ENCODE measurements at places on chromosomes 6 and 20. TPM values are rescaled to one million over a fixed set of nuclear protein-coding genes. Genes with fewer than 3 reads are reported as not detected.

Gene DPM1
- 21.1 TPM for total RNA-seq

Gene ARFGEF3
- 2.2 TPM for total RNA-seq

Gene EPB41L1
- 54.8 TPM for total RNA-seq

Gene CCHCR1
- 21.9 TPM for total RNA-seq

Gene SLC22A2
- not detected for total RNA-seq

Gene OR2J1
- total RNA-seq: not detected

Gene HLA-DRB1
- total RNA-seq: 25.5 TPM

Gene ZGPAT
- total RNA-seq: 30.4 TPM

Gene TFEB
- 37.8 TPM for total RNA-seq

Gene ARMH2
- not detected for total RNA-seq

Gene ID4
- total RNA-seq: 27.7 TPM

Gene PRSS16
- 1.2 TPM for total RNA-seq

Gene BNIP5
- total RNA-seq: not detected

Gene GPRC6A
- total RNA-seq: not detected

Gene TNNC2
- total RNA-seq: not detected

Gene RGL2
- total RNA-seq: 41.5 TPM

Gene MYT1
- total RNA-seq: not detected

Gene TMEM30A
- 52.1 TPM for total RNA-seq

Gene DNMT3B
- 1.2 TPM for total RNA-seq

Gene TTLL9
- total RNA-seq: not detected

Gene ZNF391
- total RNA-seq: 14.2 TPM

Gene OXT
- not detected for total RNA-seq

Gene HLA-DRB5
- total RNA-seq: 4.7 TPM

Gene NKAIN4
- not detected for total RNA-seq

Gene THEMIS
- 5.6 TPM for total RNA-seq

Gene SLC13A3
- 1.2 TPM for total RNA-seq

Gene CLIC5
- 3.4 TPM for total RNA-seq

Gene SLC22A16
- total RNA-seq: not detected

Gene LRRC73
- not detected for total RNA-seq

Gene MLN
- total RNA-seq: not detected

Gene SPATA25
- total RNA-seq: 7.1 TPM

Gene ZFAND3
- 31.2 TPM for total RNA-seq

Gene ZNF831
- total RNA-seq: 2.2 TPM

Gene CD40
- 24.6 TPM for total RNA-seq

Gene GCNT2
- total RNA-seq: 17.2 TPM

Gene PDYN
- not detected for total RNA-seq

Gene PI3
- total RNA-seq: 234 TPM

Gene SMPDL3A
- 44.7 TPM for total RNA-seq

Measured in vagina (tissue), 2 donors.